ENCODE measurements at places on chromosomes 2 and 18.

GRCh38 chr2:3500326-3500899 is 18.9 kb downstream of the ADI1 start:
- no peak for DNase-seq

GRCh38 chr2:151553-152334 is 105.4 kb upstream of the FAM110C start:
- no peak for DNase-seq

DNA sequence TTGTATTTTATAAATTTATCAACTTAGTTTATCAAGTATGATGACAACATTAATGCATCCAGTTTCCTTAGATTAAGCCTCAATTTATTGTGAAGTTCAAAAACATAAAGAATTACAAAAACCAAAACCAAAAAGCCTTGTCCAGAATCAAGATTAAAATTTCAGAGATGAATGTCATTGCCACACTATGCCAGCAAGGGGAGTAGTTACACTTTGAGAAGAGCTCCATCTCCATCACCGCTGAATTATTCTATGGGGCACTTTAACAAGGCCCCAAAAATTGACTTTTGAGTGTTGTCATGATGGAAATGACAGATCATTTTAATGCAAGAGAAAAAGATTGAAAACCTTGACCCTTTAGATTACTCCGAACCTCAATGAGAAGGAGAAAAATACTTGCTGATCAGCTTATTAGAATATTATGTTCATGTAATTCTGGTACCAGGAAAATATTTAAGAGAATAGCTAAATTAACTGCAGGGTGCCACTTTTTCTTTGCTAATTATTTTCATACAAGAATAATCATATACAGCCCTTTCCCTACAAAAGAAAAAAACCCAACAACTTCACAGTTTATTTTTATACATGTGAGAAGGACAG is 152.5 kb upstream of the AQP4 start:
- DNase-seq: no peak

DNA sequence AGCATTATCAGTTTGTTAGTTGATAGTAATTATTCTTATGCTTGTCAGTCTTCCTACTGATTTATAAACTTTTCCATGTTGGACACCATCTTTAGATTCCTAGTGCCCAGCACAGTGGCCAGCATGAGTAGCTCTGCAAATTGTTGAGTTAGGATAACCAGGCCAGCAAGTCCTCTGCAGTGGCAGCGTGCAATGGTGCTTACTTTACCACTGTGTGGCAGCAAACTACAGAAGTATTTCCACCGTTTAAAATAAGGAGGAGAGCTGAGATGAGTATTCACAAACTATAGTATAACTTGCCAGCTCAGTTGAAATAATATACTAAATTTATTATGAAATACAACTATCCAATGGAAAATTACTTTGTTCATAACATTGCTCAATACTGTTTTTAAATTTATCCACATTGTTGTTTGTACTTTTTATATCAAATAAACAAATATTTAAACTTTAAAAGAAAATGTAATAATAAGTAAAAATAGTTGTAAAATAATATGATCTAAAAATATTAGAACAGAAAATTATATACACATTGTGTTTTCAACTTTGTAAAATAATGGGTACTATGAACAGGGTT is 9.3 kb upstream of the THADA start:
- DNase-seq: no peak

DNA sequence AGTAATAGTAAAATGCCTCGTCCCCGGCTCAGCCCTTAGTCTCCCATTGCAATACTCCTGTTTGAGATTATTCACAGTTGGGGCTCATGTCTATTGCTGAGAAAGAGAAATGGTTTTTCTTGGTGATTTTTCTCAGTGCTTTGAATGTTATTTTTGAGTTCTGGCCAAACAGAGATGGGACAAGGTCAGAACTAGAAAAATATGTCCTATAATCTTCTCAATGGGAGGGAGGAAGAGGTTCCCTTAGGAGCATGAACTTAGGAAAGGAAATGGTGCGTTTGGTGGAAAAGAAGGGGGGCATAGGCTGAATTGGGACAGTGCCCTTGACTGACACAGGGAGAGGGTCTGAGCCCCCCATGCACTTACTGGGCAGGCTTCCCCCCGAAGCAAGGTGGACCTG is 133.8 kb downstream of the AGAP1 start:
- DNase-seq: no peak
